CD14-positive monocyte (primary cell): ENCODE measurements at places on chromosomes 3 and 15. TPM values are rescaled to one million over a fixed set of nuclear protein-coding genes. Genes with fewer than 3 reads are reported as not detected.
A peak's percentile ranks its signal among the peaks of the same experiment; 100 is the strongest.

DNA sequence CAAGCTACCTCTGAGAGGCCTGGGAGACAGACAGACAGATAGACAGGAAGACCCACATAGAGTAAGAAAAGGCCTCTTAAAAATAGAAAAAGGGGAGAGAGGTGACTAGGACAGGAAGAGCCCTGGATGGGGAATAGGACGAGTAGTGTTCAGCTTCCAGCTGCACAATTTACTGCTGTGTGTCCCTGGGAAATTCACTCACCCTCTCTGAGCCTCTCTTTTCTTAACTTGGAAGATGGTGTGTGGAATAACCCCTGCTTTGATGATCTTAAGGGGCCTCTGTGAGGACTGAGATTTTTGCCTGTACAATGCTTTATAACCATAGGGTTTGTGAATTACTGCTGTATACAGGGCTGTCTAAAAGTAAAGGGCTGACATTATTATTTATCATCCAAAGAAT is 37.5 kb downstream of the FEM1B start:
- no peak for DNase-seq

DNA sequence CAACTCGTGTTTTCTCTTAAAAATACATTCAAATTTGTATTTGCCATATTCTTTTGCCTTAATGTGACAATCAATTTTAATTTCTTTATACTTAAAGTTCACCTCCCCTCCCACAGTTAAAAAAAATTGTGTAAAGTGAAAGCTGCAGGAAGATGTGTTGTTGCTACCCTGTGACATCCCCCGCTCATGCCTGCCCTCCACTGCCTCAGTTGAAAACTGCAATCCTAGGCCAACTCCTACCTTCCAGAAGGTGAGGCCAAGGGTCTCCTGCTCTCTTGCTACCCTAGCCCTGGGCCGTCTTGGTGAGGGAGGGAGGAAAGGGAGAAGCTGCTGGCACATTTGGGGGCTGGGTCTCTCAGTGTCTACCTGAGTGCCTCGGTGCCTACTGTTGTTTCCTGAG is 57.0 kb upstream of the CMTM7 start:
- no peak for DNase-seq

The CCR9 gene
- not detected for polyA plus RNA-seq

- DNase-seq, result no peak
Observed at GRCh38 chr3:184467171-184467570, 87.3 kb downstream of the CHRD start.

The KCNH8 gene
- not detected for polyA plus RNA-seq

The AGBL1 gene
- polyA plus RNA-seq, result not detected

DNA sequence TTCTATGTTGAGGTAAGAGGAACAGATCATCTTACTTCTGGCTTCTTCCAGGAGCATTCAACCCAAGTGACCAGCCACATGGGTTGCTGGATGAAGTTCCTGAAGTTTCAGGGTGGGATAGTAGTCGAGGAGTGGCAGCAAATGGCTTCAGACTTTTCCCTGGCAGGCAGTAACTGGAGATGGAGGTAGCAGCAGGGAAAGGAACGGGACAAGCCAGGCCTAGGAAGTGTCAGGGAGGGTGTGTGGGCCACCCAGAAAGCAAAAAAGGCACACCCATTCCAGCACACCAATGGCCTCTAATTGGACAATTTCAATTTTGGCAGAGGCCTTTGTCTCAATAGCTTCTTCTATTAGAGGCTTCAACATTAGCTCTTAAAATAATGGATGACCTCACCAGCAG is 498.6 kb upstream of the ATP11B start:
- no peak for DNase-seq

DNA sequence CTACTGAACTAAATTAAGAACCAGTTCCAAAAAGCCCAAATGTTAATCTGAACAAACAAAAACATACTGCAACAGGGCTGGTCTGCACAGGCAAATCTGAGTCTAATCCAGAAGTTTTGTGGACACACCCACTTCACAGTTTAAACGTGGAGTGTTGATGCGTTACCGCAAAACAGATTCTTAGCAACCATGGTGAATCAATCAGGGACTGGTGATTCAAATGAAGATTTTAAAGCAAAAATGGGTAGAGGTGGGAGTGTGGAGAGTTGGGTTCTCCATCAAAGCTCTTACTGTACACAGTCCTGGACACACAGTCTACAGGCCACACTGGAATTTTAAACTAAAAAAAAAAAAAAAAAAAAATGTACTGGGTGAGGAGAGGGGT is 5.2 kb downstream of the ANXA2 start:
- peak; percentile 72 for DNase-seq

GRCh38 chr3:13414040-13414729 is 5.9 kb downstream of the NUP210 start:
- peak; percentile 97 for DNase-seq

DNA sequence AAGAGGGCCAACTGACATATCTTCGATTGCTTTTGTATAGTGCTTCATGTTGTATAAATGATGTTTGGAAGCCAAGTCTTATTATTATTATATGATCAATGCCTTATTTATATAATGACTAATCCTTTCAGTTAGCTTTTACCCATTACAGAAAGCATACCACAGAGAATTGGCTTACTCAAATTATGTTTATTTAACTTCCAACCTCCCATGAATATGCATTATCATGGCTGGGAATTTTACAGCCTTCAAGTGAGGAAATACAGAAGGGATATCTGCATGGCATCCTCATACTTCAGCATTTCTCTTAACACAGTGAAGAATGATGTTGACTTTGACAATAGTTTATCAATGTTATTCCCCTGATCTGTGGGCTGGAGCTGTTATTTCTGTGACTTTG is 225.9 kb upstream of the GAP43 start:
- no peak for DNase-seq

The ACKR4 gene
- not detected for polyA plus RNA-seq

DNA sequence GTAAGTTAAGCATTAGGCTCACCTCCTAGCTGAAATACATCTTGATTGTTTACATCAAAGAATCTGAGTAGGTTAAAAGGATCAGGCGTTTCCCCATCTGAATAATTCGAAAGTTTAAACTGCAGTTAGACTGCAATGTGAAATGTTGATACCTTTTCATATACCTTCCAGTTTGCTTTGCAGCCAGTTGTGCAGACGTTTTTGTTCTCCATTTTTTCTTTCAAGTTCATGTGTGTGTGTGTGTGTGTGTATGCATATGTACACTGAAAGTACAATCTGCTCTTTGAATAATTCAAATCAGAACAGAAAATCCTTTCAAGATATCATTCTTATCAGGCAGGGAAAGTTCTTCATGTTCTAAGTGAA is 2.9 kb downstream of the ITPR1 start:
- no peak for DNase-seq

DNA sequence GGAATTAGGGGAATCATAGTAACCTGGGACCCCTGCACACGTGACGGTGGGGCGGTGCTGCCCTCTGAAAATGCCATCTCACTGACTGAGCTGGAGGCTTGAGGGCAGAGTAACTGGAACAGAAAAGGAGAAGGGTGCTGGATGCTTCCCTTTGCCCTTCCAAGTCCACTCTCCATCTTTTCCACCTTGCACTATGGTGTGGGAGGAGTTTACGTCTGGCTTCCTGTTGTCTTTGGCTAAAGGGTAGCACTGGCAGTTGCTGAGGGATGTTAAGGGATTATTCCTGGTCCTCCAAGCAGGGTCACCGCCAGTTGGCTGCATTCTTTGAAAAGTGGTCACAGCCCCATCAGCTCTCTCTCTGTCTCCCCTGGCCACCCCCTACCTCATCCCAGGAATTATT is 129.4 kb upstream of the SNTN start:
- no peak for DNase-seq

DNA sequence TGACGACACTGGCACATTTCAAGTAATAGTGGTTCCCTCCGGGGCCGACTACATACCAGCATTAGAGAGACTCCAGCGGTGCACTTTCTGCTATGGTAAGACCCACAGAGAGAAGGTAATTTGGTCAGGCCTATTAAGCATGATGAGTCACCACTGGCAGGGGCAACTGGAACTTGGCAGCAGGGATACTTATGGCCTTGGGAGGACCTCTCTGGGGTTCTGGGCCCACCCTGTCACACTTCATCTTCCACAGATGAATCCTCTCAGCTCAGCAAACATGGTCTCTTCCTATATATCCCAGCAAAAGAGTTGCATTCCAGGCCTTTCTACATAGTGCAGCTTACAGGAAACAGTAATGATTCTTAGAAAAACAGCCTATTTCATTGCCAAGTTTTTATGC is 88.0 kb downstream of the PIK3R4 start:
- DNase-seq, result no peak

DNA sequence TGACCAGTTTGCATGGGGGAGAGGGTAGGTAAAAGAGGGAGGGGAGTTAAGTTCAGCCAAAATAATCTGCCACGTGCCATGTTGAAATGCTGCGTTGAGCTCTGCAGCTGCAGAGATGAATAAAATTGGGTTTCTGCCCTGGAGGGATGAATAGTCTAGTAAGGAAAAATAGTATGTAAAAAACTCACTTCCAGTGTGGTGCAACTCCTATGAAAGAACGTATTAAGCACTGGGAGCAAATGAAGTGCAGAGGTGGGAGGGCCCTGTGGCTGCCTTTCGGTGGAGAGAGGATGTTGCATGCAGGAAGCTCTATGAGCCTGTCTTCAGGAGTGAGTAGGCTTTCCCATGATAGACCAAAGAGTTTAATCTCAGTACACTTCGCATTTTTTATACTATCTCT is 8.6 kb downstream of the CEP63 start:
- DNase-seq, result no peak

DNA sequence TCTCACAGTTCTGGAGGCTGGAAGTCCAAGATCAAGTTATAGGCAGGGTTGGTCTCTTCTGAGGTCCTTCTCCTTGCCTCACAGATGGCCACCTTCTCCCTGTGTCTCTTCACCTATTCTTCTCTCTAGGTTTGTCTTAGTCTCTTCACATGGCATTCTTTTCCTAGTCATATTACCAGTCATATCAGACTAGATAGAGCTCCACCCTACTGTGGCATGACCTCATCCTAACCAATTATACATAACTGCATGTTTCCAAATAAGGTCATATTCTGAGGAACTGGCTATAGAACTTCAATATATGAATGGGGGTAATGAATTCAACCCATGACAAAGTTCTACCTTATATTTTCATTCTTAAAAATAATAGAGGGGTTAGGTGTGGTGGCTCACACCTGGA is 196.4 kb upstream of the UBE3A start:
- DNase-seq, result no peak

DNA sequence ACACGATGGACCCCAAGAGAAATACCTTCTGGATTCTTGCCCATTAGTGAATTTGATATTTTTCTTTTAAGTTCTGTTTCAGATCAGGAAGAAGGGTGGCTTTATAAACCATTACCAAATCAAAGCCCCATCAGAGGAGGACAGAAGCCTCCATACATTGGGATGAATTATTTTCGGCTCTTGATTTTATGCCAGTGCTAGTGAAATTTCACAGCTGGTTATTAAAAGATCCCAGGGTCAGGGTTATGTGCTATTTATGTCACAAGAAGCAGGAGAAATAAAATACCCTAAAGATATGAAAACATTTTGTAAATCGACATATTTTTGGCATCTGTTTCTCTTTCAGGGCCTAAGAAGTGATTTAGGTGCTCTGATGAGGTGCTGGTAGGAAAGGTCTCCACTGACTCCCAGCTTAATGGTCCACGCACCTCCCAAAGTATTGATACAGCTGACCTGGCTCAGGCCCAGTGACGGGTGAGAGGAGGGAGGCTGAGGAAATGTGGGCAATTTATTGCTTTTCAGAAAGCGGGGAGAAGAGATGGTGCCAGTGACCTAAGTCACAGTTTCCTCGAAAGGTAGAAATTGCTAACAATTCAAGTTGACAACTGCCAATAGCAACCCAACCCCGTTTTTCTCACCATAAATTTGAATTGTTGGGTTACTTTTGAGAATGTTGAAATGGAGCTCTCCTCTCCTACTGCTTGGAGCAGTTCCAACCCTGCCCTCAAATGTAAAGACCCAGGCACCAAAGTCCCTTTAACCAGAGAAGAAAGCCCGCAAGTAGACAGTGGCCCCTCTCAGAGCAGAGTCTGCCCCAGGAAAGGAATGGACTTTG is 315.6 kb upstream of the NR2E3 start:
- DNase-seq, result no peak

GRCh38 chr3:144407335-144407734 is 435.7 kb downstream of the DIPK2A start:
- no peak for DNase-seq

The IQCF6 gene
- polyA plus RNA-seq, result not detected
